Small intestine (tissue), 16 donors: ENCODE measurements at places on chromosomes 7 and 10.

DNA sequence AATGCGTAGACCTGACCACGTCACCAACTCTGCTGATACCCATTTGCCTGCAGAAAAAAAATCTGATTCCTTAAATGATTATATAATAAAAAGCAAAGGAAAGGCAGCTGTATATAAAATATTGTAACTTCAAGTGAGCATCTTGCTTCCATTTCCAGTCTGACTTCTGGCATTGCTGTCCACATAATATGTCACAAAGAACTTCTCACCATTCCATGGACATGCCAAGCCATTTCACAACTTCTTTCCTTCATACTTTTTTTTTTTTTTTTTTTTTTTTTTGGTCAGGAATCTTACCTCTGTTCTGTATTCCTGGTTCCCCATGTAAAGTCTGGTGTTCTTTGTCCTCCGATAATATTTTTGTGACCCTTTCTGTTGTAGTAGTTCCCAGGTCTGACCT is 165.5 kb downstream of the SND1 start:
- DNase-seq: no peak

- DNase-seq: no peak
Measured at GRCh38 chr7:15932318-15932717, 245.8 kb upstream of the MEOX2 start.

GRCh38 chr7:29839302-29839701 is 33.0 kb downstream of the WIPF3 start:
- no peak for DNase-seq

DNA sequence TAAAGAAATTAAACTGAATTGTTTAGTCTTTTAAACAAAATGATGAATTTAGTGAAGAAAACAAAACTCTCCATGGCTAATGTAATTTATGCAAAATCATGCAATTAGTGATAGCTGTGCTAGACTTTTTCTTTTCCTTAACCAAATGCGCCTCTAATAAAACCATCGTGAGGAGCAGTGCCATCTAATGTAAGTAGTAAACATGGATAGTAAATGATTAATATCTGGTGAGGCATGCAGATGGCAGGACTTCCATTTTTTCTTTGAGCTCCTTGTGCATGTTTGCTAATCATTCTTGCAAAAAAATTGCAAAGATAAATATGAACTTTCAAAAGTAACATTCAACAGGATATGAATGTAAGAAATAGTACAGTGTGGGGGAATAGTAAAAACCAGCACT is 2.3 kb downstream of the INSYN2A start:
- no peak for DNase-seq

DNA sequence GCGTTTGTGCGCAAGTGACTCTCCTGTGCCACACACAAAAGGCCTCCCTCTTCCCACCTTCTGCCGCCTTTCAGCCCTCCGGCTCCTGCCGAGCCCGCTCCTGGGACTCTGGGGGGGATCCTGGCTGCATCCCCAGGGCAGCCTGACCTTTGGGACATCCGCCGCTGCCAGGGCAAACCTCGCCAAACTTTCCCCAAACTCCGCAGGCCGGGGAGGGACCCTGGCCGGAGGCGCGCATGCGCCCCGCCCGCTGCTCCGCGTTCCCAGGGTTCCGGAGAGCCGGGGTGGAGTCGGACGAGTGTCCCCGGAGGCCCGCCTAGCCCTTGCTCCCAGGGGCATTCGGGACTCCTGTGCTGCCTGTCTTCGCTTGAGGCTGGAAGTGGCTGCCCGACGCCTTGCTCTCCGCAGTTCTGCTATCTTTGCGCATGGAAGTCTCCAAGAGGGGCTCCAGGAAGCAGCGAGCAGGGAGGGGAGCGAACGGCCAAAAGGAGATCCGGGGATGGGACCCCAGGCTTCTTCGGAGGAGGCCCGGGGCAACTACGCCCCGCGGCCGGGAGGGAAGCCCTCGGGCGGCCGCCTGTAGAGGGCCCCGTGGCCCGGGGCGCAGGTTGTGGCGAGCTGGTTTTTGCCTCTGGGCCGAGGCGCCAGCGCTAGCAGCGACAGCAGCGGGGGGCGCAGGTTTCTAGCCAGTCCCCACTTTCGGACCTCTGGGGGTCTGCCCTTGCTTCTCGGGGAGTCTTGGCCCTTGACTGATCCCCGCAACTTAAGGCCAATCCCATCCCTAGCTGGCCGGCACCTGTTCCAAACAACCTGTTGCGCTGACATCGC is 7.0 kb downstream of the PTF1A start:
- DNase-seq: peak; percentile 18

- DNase-seq: no peak
Measured at GRCh38 chr7:880450-880849, 4.1 kb downstream of the GET4 start.

DNA sequence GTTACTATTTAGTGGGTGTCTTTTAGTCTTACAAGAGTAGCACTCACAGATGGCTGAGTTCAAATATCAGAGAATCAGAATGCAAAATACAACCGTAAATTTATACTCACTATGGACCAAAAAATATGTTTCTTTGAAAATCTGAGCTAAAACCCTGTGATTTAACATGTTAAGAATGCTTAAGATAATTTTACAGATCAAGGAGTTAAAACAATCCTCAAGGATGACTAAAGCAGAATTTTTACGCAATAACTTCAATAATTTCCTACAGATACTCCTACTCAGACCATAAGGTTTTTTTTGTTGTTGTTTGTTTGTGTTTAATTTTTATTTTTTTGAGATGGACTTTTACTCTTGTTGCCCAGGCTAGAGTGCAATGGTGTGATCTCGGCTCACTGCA is 47.9 kb upstream of the CCDC6 start:
- no peak for DNase-seq

DNA sequence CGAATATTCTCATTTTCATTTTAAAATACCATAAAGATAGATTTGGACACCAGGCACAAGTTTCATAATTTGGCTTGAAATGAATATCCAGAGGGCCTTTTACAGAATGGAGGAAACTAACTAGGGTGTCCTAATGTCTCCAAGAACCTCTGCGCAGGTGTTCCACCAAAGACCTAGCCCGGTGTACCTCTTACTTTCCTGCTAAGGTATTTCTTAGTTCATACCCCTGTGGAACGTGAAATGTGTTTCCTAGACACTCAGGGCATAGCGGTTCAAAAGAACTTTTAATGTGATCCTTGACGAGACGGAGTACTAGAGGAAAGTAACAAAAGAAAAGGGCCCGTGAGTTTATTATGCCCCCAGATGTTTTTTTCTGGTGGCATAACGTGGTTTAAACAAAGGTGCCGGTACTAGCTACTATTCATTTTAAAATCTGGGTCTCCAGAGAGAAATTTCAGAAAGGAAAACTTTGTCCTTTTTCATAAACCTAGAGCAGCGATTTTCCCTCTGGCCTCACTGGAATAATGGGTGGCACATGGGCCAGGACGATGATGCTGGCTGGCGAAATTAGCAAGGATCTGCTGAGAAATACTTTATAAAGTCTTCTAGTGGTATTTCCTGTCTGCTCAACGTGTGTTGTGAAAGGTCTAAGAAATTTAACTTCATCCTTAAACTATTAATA is 1.4 kb downstream of the APBB1IP start:
- DNase-seq: no peak

GRCh38 chr10:17026686-17027485 is 102.7 kb downstream of the CUBN start:
- no peak for DNase-seq

DNA sequence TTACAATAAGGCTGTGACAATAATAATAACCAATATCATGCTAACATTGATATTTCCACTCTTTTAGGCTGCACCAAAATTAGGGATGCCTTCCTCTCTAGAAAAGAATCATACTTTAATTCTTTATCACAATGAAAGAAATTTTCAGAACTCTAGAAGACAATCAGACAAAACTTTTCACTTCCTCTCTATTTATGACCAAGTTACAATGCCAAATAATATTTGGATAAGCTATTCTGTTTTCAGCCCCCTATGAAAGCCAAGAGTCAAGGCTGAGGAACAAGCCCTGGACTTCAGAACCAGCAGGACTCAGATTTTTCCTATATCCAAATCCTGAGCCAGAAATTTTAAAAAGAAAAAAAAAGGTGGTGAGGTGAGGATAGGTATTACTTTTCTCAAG is 4.6 kb downstream of the HYCC1 start:
- no peak for DNase-seq

DNA sequence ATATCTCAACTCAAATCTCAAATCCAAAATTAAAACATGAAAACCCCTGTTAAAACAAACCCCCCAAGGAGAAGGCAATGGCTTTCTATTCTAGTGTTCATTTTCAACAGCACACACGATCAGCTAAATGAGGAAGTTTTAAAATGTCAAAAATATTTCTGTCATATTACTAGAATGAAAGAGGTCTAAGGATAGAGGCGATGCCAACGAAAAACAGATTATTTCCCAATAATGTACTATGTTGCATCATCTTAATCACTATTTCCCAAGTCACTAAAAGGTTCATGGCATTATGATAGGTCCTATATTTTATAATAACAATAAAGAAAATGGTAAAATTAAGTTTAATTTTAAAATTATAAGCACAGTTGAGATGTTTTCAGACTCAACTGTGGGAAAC is 10.1 kb downstream of the CNOT4 start:
- no peak for DNase-seq

- DNase-seq: peak; percentile 56
Measured at GRCh38 chr10:123007558-123008354, 839 bp downstream of the IKZF5 start.

DNA sequence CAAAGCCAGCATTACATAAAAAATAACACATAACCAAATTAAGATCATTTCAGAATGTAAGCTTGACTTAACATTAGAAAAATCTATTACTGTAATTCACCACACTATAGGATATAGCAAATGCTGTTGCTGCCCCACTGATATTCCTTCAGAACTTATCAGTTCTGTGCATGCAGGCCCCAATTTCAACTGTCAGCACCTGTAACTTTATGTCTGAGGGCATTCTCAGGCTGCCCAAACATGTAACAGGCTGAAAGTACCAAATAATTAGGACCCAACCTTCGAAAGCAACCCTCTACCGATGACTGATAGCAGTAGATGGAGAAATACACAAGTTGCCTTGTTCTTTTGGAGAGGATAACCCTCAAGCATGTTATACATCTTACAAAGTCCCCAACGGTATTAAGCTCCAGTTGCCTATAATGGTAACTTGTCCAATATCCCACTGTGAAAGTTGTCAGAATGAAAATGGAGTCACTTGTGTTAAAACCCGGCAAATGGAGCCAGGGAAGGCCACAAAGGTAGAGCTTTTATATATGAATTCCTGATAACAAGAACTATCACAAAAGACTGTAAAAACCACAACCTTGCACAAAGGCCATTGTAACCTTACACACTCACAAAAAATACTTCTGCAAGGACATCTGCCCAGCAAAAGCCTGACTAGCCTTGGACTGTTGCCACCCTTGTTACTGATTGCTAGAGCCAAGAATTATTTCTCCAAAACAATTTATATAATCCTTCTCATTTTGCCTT is 66.9 kb upstream of the ZNF746 start:
- DNase-seq: no peak

GRCh38 chr10:103818765-103819374 is 36.5 kb downstream of the SH3PXD2A start:
- DNase-seq: no peak

GRCh38 chr7:155368894-155369600 is 71.4 kb downstream of the INSIG1 start:
- no peak for DNase-seq
